ENCODE measurements at places on chromosomes 13 and 19.

DNA sequence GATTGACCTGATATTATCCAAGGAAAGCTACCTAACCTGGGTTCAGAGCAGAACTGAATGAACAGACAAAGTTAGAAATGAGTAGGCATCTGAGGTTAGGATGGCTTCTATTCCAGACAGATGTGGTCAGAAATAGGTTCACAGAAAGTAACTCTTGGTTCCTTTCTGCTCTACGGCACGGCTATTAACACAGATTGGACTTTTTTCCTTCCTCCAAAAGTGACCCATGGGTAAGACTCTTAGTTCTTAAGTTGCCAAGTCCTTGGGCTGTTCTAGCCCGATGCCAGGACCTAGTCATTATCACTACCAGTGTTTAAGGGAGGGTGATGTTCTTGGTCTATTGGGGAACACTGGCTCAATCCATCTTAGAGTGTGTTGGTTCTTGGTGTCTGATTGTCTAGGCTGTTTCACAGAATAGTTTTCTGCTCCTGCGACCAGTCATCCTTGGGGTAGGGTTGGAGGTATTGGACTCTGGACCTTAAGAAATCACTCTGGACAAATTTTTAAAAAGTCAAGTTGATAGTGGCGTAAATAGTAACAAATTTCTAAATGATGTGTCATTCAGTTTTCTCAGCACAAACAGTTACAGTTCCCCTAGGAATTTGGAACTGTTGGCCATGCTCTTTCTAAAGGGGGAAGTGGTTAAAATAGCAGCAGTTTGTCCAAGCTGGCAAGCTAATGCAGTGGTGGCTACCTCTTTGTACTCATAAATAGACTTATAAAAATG is 60.1 kb upstream of the MYCBP2 start:
- DNase-seq = no peak

GRCh38 chr13:82294226-82294625 is 1588.0 kb downstream of the SLITRK1 start:
- DNase-seq = no peak

GRCh38 chr13:35760735-35761281 is 284.3 kb upstream of the MAB21L1 start:
- no peak for DNase-seq

DNA sequence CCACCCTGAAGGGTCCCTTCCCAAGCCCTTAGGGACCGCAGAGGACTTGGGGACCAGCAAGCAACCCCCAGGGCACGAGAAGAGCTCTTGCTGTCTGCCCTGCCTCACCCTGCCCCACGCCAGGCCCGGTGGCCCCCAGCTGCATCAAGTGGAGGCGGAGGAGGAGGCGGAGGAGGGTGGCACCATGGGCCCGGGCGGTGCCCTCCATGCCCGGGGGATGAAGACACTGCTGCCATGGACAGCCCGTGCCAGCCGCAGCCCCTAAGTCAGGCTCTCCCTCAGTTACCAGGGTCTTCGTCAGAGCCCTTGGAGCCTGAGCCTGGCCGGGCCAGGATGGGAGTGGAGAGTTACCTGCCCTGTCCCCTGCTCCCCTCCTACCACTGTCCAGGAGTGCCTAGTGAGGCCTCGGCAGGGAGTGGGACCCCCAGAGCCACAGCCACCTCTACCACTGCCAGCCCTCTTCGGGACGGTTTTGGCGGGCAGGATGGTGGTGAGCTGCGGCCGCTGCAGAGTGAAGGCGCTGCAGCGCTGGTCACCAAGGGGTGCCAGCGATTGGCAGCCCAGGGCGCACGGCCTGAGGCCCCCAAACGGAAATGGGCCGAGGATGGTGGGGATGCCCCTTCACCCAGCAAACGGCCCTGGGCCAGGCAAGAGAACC is 1.5 kb downstream of the EGLN2 start:
- no peak for DNase-seq

GRCh38 chr13:77345150-77345780 is 18.4 kb upstream of the MYCBP2 start:
- DNase-seq = no peak

DNA sequence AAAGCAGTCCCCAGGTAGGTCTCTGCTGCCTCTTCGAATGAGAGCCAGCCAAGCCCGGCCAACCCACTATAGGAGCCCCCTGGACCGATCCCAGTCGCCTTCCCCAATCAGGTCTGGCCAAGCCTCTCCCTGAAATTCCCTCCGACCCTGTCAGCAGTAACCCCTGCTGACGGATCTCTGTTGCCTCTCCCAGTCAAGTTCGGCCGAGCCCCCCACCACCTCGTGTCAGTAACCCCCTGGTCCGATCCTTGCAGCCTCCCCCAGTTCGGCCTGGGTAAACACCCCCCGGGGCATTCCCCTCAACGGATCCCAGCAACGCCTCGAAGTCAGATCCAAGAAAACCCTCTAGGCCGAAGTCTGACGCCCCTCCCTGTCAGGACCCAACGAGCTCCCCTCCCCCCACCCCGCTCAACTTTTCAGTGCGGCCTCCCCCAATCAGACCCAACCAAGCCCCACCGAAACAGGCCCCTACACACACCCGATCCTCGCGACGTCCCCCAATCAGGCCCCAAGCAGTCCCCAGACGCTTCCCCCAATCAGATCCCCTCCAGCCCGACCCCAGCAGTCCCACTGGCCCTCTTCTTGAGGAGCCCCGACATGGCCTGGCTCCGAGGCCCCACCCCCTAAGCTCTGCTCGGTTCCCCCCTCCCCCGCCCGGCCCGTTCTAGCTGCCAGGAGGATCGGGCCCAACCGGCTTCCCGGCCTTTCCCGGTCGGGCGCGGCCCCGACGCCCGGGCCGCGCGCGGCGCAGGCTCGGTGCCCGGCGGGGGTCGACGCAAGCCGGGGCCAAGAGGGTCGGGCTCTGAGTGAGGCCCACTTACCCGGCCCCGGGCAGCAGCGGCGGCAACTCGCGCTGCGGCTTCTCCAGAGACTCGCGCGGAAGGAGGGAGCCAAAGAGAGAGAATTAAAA is 1.8 kb downstream of the TNPO2 start:
- DNase-seq = peak; percentile 68

GRCh38 chr19:6969490-6969889 is 51.7 kb downstream of the MBD3L2B start:
- no peak for DNase-seq

GRCh38 chr19:32464279-32464678 is 58.7 kb downstream of the DPY19L3 start:
- DNase-seq = no peak

- DNase-seq = no peak
These were observed 59.6 kb downstream of the CDADC1 start for GRCh38 chr13:49307365-49307764.

GRCh38 chr13:97497400-97497799 is 63.4 kb downstream of the RAP2A start:
- DNase-seq = no peak

DNA sequence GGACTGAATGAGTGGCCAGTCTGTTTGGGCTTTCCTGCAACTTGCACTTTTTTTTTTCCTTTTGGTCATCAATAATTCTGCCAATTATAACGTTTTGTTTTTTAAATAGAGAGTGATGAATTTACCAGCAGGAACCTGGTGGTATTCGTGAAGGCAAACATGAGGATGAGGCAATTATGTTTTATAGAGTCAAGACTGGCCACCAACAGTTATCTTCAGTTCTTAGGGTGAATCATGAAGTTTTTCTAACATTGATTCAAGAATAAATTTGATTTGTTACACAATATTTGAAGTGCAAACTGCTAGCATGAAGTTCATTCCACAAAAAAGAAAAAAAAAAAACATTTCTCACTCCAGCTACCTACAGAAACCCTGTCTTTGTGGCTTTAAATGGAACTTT is 244.5 kb downstream of the SPRY2 start:
- DNase-seq = no peak

GRCh38 chr19:33468361-33469170 is 53.0 kb downstream of the PEPD start:
- DNase-seq = no peak

DNA sequence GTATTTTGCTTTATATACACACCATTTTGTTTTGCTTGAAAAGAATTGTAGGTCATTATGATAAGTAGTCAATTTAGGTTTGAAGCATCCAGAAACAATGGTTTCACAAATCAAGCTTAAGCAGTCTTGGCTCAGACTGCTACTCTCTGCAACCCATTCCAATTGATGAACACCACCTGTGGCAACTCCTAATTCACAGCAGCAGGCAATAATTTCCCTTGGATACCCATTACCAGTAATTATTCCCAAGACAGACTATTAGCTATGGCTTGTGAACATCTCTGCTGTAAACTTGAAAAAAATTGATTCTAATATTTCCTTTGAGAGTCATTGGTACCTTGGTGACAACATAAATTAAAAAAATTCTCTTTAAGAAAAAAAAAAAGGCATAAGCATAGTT is 299.3 kb upstream of the SLITRK6 start:
- DNase-seq = no peak

DNA sequence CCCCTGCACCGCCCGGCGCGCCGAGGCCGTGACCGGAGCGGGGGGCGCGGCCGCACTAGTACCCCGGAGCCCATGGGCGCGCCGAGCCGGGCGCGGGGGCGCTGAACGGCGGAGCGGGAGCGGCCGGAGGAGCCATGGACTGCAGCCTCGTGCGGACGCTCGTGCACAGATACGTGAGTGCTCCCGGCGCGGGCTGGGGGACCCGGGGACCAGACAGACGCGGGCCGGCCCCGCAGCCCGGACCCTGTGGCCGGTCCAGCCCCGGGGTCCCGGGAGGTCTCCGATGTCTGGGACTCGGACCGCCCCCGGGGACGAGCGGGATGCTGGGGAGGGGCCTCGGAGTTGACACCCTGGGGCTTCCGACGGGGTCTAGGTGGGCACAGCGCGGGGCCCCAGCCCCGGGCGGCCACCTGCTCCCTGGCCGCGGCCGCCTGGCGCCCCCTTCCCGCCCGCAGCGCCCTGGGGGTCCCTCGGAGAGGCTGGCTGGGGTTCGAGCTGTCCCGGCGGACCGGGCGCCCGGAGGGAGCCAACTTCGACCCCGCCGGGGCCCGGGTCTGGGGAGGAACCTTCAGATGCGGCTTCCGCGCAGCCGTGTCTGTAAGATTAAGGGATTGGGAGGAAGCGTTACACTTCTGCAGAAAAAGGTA is 568 bp downstream of the ATP11A start:
- DNase-seq = peak; percentile 54

- no peak for DNase-seq
These were observed 562.8 kb downstream of the SLITRK6 start for GRCh38 chr13:85236413-85236812.

DNA sequence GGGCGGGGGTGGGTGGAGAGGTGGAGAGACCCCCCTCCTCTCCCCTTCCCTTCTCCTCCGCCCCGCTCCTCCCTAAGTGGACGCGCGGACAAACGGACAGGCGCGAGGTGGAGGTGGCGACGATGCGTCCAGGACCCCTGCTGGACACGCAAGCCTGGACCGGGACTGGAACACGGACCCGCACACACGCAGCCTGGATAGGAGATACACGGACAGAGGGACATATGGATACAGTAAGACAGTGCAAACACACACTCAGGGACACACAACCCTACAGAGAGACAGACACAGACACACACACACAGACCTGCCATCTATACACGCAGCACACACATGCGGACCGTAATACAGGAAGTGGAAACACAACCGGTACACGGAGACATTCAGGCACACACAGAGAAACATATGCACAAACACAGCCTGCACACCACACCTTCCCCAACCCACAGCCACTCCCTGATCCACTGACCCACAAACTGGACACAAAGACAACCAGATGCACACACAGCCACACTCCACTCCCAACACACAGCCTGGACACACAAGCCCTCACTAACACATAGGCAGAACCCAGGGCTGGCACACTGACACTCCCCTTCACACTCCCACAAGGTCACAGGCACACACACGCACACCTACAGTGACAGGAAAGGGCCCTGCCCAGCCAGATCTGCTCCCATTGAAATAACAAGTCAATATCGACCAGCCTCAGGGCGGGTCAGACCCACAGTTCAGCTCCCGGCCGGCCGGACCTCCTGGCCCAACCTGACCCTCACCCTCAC is 696 bp upstream of the ERFL start:
- DNase-seq = no peak

GRCh38 chr13:75038393-75039113 is 443.4 kb downstream of the TBC1D4 start:
- no peak for DNase-seq

DNA sequence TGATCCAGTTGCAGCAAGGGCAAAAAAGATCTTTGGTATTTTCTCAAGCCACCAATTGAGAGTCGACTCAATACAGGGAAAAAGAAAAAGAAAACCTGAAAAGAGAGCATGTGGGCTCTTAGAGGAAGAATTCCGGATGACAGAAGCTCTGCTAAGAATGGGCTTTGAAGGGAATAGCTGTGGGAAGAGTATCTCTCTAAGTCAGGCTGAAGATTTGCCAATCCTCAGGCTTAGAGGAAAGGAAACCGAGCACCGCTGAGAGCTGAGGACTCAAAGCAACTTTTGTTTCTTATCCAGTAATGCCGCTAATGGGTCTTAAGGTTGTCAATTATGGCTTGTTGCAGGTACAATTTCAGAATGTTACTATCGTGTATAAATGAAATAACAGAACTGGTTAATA is 166.4 kb downstream of the EFNB2 start:
- no peak for DNase-seq

GRCh38 chr13:42625611-42626010 is 51.7 kb downstream of the TNFSF11 start:
- DNase-seq = no peak

DNA sequence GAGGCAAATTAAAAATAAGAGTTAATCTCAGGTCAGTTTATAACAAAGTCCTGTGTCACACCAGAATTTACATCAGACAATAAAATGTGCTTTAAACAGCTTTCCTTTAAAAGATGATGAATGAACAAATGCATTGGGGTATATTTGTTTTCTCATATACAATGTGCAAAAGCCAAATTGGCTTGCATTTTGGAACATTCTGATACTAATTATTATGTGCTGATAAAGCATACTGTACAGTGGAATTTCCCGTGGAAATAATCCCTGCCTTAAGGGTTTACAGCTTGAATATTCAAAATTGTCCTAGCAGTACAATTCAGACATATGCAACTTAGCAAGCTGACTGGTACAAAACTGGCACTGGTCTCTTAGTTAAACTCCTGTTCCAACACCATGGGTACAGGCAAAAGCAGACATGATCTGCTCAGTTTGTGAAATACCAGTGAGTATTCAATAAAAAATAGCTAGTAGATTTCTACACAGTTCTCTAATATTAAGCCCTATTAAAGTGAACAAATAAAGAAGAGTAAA is 373.4 kb downstream of the SLITRK1 start:
- no peak for DNase-seq

- DNase-seq = no peak
These were observed 110.1 kb downstream of the KCTD15 start for GRCh38 chr19:33906578-33907335.

- DNase-seq = peak; percentile 93
These were observed at the start of gene ERCC1 for GRCh38 chr19:45423589-45424190. TSS of gene ERCC1 (minus strand) at chr19:45423917. CDS start at chr19:45423374, 543 bp downstream.

GRCh38 chr13:31920727-31921100 is 110.9 kb upstream of the FRY start:
- DNase-seq = no peak

GRCh38 chr13:101059793-101060192 is 356.5 kb downstream of the NALCN start:
- DNase-seq = no peak
